Activated CD4-positive, alpha-beta T cell treated with anti-CD3 and anti-CD28 coated beads, Interleukin-2, amount 50 U/mL, for 48 hours (primary cell): ENCODE measurements at places on chromosomes 6 and 20.

DNA sequence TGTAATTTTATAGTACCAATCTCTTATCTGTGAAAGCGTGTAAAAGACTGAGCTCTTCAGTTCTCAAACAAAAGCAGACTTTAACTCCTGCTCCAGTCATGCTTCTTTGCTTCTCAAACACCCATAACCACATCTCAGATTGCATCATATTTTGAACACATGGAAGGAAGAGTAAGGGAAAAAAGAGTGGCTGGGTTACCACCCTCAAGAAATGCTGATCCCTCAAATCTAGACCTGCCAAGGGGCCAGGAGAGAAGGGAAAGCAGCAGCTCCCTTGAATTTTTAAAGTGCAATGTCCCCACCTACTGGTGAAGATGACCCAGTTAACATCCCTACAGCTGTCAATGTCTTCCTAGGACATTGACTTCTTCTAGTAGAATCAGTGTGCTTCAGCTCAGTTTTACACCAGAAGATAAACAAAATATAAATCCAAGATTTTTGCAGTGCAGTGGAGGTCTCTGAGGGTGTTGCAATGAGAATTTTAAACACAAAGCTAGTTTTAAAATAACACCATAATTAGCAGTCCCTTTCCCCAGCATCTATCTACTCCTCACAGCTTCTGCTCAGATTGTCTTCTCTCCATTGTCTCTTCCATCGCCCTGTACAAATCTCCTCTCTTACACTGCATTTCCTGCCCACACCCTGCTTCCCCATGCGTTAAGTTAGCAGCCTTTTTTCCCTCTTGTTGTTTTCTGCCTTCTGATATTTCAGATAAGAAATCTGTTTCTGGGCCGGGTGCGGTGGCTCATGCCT lies 22.6 kb upstream of the HLA-DQB2 start:
- no peak for DNase-seq

DNA sequence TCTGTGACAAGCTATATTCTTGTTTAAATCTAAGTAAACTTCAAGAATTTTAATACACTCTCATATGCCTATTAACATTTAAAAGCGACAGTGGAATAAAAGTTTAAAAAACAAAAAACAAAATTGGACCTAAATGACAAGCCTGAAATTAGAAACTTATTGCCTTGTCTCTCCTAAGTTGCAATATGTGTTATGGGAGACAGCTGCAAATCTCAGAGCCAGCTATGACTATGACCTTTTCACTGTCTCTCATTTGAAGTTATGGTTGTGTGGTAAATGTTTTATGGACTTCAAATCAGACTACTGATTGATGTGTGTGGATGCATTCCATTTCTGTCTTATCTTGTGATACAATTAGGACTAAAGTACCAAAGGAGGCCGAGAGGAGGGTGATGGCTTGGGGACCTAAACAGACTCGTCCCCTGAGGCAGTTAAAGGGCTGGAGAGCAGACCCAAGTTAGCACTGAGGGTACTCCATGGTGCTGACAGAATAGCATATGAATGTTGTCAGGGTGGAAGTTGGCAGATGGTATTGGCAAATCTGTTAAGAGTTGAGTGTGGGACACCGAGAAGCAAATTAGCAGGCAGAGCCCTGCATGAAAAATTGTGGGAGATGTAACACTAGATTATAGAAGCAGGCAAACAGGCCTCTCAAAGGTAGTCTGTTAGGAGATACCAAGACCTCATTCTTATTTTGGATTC lies 930.1 kb upstream of the MAN1A1 start:
- DNase-seq = no peak

GRCh38 chr6:47179286-47179685 lies 130.4 kb downstream of the TNFRSF21 start:
- DNase-seq = no peak

DNA sequence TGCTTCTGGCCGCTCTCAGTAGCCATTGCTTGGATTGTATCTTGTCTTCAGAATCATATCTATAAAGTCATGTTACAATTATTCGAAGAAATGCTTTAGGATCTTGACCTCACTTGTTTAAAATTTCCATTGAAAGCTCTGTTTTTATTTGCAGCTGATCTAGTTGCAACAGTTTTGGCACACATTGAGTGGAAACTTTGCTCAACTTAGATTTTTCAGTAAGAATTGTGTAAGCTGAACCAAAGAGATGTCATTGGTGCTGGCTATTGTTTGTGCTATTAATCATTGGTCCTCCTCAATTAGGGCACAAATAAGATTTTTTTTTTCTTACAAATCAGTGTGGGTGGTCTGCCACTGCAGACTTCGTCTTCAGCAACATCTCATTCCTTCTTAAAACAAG lies 649.2 kb downstream of the MMUT start:
- no peak for DNase-seq

DNA sequence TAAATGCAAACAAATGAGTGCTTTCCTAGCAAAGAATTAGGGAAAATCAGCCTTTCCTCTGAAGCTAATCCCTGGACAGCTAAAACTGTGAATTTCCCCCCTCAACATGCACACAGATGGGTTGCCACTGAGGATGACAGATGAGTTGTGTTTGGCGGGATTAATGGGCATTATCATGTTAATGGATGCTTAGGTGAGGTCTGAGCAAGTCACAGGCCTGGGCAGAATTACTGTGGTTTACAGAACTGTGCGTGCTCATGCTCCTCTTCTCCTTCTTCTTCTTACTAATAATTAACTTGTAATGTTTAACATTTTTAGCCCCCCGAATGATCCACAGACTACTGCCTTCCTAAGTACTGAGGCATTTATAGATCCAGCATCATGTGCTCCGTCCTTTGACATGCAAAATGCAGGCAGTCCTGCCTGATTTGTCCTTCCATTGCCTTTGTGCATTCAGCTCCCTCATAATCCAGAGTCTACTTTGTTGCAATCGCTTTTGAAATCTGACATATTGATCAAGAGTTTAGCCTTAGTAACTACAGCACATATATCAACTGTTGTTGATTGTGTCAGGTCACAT lies 753.4 kb upstream of the MMS22L start:
- no peak for DNase-seq

DNA sequence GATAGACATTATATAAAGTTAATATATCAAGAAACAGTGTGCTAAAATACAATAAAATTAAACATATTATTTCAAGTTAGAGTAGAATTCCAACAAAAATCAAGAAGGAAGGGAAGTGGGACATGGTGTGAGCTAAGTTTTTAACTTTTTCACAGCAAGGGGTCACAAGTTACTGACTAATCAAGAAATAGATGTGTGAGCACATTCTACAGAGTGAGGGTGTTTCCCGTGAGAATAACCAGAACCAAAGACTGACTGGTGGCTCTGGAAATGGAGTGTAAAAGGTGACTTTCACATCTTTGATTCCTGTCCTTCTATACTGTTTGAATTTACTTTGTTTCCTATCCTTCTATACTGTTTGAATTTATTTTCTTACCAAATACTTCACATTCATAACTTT lies 206.6 kb downstream of the TASP1 start:
- DNase-seq = no peak

GRCh38 chr6:142155895-142156757 lies 9.1 kb downstream of the VTA1 start:
- DNase-seq = no peak

DNA sequence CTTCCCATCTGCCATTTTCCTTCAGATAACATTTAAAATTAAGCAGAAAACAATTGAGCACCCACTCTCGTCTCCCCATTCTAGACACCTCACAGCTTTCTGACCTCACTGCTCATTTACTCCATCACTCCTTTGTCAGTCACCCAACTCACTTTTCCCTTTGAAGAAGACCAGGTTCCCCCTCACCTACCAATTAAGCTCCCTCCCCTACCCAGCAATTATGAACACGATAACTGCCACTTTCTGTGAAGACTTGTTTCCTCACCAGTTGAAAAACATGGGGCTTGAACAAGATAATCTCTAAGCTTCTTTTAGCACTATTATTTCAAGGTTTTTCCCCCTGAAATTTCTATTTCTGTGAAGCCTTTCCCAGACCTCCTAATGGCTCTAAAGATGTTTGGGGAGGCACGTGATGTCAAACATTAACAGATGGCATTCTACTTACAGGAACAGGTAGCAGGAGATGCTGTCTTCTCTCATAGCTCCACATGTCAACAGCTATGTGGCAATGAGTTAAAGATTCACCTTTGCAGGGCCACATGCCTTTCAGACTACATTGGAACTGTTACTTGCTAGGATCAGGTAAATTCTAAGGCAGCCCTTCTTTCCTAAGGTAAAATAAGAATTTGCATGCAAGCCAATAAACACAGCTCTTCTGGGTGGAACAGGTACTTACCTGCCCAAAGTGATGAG lies 24.8 kb upstream of the SLA2 start:
- DNase-seq = no peak

GRCh38 chr20:44583157-44583556 lies 778 bp downstream of the PKIG start:
- no peak for DNase-seq

DNA sequence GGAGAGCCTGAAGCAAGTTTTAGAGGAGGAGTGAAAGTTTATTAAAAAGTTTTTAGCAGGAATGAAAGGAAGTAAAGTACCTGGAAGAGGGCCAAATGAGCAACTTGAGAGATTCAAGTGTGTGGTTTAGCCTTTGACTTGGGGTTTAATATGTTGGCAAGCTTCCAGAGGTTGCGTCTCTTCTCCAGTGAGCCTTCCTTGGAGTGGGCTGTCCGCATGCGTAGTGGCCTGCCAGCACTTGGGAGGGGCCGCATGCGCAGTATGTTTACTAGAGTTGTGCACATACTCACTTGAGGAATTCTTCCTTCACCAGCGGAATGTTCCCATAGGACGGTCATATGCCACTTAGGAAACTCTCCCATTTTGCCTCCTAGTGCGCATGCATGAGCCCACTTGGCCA lies 235.2 kb downstream of the ALDH8A1 start:
- DNase-seq = no peak

- no peak for DNase-seq
Observed at GRCh38 chr6:120913486-120913885, 420.8 kb downstream of the TBC1D32 start.

- DNase-seq = peak; percentile 8
Observed at GRCh38 chr6:53437557-53438202, 88.9 kb upstream of the ELOVL5 start.

- peak; percentile 71 for DNase-seq
Observed at GRCh38 chr6:137927777-137928218, 60.7 kb downstream of the TNFAIP3 start.

- no peak for DNase-seq
Observed at GRCh38 chr6:13725052-13725451, 13.4 kb upstream of the RANBP9 start.

- no peak for DNase-seq
Observed at GRCh38 chr20:56985066-56985685, 281.3 kb downstream of the BMP7 start.

- peak; percentile 68 for DNase-seq
Observed at GRCh38 chr20:62929051-62929538, 2.8 kb upstream of the DIDO1 start.

- no peak for DNase-seq
Observed at GRCh38 chr20:31774408-31774807, 35.3 kb downstream of the TPX2 start.

DNA sequence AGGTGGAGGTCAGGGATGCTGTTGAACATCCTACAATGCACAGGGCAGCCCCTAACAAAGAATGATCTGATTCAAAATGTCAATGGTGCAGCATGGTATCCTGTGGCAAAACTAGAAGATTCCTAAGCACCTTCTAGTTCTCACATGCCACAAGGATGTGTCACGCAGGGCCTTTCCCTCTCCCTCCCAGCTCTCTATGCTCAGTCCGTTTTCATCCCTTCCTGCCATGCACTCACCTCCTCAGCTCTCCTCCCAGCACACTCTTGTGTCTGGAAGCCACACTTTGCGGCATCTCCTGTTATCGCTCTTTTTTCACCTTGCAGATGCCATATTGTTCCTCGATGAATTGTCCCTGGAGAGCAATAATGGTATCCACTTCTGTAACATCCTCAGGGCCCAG lies 263.4 kb downstream of the CDC5L start:
- DNase-seq = no peak

GRCh38 chr20:2900845-2901592 lies 27.7 kb downstream of the PTPRA start:
- DNase-seq = no peak

- DNase-seq = peak; percentile 7
Observed at GRCh38 chr20:1033751-1034414, 31.8 kb upstream of the RSPO4 start.

- no peak for DNase-seq
Observed at GRCh38 chr6:32436995-32437836, 2.5 kb upstream of the HLA-DRA start.

DNA sequence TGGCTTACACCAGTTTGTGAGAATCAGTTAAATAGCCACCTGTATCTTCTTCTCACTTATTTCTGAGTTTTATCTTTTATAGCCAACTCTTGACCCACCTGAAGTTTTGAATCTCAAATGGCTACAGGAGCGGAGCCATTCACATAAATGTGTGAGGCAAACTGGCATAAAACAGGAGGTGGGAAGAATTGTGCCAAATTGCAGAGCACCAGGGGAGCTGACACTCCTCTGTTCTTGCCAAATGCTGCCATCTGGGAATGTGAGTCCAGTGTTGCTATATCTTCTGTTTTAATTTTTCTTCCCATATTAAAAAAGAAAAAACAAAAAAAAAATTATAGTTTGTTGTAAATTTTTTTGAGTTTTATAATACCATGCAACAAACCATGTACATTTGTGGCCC lies 17.0 kb upstream of the RNF146 start:
- no peak for DNase-seq

GRCh38 chr6:53956068-53956711 lies 155.1 kb upstream of the MLIP start:
- peak; percentile 21 for DNase-seq

- DNase-seq = no peak
Observed at GRCh38 chr6:68635412-68635705, 277 bp downstream of the ADGRB3 start.

DNA sequence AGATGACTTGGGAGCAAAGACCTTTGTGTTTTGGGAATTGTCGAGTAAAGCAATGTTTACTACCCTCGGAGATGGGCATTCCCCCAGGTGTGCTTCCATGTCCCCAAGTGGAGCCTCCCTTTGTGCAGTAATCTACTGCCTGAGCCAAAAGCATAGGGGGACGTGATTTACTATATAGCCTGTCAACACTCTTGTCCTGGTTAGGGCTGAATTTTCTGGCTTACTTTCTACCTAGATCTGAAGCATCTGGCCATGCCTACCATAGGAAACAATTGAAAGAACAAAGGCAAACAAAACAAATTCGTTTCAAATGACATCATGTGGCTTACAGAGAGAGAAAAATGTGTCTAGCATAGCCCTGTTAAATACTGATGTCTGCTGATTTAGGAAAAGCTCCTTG lies 350.6 kb downstream of the SAMD5 start:
- DNase-seq = no peak
